ENCODE measurements at places on chromosomes 16 and 17.

- no peak for DNase-seq
Observed at GRCh38 chr16:21060027-21060510, 90.6 kb downstream of the DNAH3 start.

DNA sequence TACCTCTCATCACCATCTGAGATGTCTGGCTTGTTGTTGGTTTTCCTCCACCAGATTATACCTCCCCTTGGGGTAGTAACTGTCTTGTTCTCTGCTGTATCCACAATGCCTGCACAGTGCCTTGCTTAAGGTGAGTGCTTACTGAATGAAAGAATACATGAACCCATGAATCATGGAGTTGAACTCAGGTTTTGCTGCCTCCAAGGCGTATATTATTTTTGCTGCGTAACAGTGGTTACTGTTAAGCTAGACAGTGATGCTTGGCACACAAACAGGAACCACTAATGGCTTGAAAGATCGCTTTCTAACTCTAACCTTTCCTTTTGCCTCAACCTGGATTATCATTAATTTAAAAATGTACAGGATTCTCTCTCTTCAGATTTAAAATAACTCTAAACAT, 695.8 kb downstream of the TOX3 start:
- no peak for DNase-seq

DNA sequence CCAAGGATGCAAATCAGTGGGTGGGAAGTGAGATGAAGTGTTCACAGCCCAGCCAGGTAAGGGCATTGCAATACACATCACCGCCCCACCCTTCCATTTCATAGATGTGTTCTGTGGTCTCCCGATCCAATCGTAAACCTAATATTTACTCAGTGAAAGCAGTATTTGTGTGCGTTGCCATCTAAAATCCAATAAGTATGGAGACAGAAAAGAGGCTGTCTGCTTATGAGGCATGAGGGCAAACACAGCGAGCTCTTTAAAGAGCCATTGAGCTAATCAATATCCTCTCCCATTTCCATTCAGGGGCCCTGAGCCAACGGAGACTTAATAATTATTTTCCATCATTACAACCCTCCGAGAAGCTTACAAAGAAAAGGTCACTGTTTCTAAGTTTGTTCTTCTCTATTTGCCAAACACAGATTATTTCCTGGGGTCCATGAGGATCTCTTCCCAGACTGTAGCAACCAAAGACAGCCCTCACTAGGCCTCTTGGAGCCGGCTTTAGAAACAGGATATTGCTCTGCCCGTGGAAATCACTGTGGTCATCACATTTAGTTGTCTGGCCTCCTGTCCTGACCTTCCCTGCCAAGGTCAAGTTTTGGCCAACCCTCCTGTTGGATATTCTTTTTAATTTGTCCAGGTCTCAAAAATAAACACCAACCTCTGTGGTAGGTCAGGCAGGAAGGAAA, 120.1 kb downstream of the SLC39A11 start:
- DNase-seq: no peak

DNA sequence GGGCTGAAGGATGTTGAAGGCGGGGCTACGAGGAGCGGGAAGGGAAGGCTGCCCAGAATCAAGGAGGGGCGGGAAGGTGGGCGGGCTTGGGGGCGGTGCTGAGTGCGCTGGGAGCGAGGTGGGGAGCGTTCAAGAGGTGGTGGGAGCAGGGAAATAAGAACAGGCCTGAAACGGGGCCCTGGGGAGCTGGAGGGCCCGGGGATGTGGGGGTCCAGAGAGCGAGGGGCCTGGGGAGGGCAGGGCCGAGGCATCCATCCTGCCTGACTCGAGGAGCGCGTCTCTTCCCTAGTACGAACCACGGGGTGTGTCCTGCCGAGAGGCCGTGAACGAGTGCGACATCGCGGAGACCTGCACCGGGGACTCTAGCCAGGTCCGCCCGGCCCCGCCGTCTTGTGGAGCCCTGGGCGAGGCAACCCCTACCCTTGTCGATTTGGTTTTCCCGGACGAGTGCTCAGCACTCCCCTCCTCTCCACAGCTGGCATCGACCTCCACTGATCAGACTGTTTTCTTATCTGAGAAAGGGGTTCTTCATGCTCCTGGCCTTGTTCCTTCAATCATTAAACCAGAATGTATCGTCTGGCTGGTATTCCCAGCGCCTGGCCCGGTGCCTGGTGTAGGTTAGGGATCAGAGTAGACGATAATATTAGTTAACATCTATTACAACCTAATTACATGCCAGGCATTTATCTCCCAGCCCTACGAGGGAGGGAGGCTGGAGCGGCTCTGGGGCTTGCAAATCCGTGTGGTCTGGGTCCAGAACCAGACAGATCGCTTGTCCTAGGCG, 17.2 kb downstream of the ADAM11 start:
- DNase-seq: no peak

- DNase-seq: no peak
Observed at GRCh38 chr17:18025241-18025944, 13.6 kb downstream of the ATPAF2 start.

DNA sequence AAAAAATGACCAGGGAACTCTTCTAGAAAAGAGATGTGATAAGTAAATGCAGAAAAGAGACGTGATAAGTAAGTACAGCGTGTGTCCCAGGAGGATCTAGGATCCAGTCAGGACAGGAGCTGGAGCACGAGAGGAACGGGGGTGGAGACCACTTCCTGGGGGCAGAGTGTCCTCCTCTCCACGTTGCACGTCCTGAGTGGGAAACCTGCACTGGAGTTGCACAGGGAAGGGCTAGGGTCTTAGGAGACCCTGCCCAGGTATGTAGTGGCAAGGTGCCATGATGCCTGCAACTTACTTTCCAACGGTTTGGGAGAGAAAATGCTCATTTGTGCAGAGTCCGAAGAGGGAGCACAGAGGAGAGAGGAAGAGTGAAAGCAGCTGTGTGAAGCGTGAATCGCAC, 55.8 kb downstream of the RNF213 start:
- DNase-seq: no peak

DNA sequence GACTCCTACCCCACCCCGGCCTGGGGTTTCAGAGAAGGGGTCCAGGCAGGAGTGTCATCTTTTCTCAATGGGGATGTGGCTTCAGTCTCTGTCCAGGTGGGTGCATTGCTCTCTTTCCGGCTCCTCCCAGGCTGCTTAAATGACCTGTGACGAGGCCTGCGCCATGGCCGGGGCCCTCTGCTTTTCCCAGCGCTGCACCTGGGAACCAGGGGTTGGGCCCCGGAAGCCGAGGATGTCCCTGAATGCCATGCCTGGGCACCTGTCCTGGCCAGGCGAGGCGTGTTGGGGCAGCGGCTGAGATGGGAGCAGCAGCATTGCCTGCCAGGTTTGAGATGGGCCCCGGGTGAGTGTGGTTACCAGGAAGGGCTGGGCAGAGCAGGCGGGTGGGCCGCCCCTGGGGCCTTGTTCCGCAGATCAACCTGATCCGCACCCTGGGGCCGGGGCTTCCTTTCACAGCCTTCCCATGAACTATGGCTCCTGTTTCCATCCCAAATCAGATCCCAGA, 147.4 kb downstream of the SEC14L1 start:
- no peak for DNase-seq

GRCh38 chr16:7705885-7706284, 373.2 kb downstream of the RBFOX1 start:
- no peak for DNase-seq

GRCh38 chr17:66725956-66726355, 109.0 kb upstream of the CACNG5 start:
- DNase-seq: no peak

DNA sequence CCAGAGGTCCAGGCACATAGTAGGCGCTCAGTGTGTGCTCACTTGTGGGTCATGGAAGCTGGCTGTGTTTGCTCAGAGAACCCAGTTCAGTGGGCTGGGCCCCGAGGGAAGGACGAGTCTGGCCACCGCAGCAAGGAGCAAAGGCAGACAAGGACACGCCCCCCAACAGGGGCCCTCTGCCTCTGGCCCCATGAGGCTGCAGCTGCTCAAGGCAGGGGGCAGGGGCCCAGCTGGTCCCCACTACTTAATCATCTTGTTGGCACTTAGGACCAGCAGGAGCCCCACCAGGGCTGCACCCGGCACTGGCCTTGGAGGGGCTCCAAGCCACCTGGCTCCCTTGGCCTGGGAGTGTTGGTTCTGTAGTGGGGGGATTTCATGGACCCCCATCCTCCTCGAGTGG, 16.1 kb downstream of the KCNJ12 start:
- DNase-seq: no peak

GRCh38 chr17:75876190-75876937, 2.0 kb downstream of the TRIM47 start:
- DNase-seq: no peak

- no peak for DNase-seq
Observed at GRCh38 chr17:50055055-50055425, 870 bp upstream of the ITGA3 start.

DNA sequence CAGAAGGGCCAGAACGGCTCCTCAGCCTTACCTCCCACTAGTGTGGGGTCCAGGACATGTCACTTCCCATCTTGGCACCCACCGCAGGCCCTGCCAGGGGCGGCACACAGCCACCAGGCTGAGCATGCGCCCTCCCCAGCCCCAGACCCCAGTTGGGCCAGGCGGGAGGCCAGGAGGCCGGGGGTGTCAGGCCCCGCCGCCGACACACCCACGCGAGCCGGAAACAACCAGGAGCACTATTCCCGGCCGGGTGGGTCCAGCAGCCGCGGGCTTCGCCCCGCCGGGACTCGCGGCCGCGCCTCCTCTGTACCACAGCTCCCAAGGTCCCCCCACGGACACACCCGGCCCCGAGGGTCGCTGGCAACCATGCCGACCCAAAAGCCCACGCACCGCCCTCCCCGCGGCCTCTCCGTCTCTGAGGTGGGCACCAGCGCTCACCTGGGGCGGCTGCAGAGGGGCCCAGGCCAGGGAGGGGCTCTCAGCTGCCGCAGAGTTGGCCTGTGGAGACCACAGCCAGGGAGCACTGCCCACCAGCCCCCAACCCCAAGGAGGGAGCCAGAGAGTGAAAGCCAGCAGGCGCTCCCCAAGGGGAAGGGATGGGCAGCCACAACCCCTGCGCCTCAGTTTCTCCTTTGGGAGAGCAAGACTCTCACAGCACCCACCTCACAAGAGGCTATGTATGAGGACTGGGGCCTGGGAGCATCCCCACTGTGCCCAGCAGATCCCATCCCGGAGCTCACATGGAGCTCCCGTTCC, 18.0 kb downstream of the B9D1 start:
- no peak for DNase-seq

DNA sequence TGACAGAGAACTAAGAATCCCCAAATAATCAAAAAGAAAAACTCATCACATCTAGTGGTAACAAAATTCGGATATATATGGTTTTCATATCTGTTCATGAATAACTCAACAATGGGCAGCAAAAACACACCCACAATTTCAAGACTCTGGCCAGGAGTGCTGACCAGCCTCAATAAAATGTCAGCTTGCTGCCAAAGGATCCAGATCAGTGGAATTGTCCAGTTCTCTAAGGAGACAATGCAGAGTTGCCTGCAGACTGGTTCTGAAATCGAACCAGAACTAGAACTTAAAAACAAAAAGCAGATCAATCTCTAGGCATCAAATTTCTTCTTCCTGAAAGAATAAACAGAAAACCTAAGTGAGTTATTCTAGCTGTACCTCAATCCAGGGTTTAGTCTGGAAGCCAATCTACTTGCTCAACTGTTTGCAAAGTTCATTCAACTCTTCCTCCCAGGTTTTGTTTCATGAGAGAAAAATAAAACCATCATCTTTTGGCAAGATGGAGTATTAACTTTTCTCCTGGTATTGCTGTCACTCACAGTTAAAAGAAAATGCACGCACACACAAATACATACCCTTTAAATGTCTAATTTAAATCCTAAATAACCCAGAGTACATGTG, 61.0 kb downstream of the CFDP1 start:
- DNase-seq: no peak

DNA sequence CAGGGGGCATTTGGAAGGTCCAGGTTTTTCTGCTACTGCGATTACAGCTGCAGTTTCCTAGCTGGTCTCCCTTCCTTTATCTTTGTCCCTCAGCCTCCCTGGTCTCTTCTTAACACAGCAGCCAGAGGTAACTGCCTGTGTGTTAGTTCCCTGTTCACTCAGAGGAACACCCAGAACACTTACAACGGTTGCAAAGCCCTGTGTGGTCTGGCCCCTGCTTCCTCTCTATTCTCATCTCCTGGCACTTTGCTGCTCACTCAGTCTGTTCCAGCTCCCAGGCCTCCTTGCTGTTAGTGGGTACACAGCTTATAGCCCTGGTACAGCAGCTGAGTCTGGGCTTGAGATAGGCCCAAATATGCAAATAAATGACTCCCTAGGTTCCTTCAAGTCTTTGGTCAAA, 16.4 kb downstream of the NTN1 start:
- no peak for DNase-seq

DNA sequence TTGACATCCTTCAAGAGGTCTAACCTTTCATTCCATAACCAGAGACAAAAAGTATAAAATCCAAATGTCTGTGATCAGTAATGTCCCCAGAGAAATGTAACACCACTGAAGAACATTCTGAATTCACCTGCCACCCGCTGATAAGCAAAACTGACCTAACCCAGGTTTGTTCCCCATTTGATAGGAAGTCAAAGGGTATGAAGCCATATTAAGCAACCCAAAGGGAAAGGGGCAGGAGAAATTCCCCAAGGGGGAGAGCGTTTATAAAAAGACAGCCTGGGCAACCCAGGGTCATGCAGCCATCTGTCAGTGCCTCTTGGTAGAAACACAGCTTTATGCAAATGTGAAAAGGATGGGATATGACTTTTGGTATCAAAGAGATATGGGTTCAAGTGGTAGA, 30.7 kb upstream of the PIK3R6 start:
- no peak for DNase-seq

DNA sequence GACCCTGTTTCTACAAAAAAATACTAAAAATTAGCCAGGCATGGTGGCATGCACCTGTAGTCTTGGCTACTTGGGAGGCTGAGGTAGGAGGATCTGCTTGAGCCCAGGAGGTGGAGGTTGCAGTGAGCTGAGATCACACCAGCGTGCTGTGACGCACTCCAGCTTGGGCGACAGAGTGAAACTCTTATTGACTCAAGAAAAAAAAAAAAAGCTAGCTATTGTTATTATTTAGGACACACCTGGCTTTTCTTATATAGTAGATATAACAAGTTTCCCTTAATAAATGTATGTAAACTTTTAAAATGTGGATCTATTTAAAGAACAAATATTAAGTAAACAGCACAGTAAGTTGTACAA, 1.8 kb downstream of the RABEP2 start:
- DNase-seq: no peak

DNA sequence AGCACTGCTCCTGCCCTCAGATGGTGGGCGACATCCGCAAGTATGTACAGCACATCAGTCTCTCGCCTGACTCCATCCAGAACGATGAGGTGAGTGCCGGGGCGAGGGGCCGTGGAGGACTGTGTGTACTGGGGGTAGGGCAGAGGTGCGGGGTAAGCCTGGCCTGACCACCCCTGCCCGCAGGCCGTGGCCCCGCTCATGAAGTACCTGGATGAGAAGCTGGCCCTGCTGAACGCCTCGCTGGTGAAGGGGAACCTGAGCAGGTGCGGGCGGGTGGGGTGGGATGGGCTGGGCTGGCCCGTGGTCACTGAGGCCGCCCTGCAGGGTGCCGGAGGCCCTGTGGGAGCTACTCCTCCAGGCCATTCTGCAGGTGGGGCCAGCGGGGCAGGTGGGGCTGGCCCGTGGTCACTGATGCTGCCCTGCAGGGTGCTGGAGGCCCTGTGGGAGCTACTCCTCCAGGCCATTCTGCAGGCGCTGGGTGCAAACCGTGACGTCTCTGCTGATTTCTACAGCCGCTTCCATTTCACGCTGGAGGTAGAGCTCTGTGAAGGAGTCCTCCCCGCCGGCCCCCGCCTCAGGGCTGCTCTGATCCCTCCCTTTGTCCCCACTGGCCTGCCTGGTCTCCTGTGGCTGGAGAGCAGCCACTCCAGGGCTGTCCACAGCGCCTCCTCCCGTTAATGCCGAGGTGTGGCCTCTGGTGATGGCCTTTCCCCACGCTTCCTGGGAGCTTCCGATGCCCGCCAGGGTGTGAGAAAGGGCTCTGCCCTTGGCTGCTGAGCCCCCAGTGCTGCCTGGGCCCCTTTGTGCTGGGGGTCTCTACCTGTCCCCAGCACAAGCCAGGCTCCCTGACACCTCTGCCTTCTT, 5.0 kb downstream of the TSR3 start:
- no peak for DNase-seq

Measured in iPS DF 19.7 (cell line).